ENCODE measurements at places on chromosomes 11 and 22.

DNA sequence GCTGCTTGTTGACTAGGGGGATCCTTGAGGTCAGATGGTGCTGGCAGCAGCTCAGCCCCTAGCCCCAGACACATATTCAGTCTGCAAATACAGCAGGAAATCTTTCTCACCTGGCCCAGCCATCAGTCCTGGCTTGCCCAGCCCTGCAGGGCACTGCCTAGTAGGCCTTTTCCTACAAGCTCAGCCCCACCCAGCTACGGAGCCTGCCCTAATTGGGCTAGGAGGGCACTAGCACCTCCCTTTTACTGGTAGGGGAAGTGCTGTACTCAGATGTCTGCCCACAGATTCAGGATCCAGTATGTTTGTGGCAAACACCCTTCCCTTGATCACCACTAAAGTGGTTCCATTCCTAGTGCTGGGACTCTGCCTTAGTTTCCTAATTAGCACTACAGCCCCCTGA is 257.1 kb upstream of the CADM1 start:
- DNase-seq, result peak; percentile 12

GRCh38 chr11:2306452-2306823 is 4.6 kb downstream of the TSPAN32 start:
- DNase-seq, result no peak

DNA sequence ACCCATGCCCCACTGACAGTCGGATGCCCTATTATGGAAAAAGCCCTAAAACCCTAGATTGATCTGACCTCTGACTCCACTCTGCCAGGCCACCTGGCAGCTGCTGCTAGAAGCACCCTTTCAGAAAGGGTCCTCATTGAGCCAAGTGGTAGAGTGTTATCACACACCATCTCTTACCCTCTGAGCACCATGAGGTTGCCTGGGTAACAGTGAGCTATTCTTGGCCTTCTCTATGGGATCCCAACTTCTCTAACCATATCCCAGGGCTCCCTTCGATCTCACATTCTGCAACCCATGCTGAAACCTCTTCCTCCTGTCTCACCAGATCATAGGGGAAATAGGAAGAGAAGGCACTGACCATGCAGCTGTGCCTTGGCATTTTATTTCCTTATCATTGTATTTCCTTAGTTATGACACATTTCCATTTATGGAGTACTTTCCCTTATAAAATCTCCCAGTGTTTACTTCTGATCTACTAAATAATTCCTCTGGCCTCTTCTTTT is 52.7 kb downstream of the MPPED2 start:
- DNase-seq, result no peak

DNA sequence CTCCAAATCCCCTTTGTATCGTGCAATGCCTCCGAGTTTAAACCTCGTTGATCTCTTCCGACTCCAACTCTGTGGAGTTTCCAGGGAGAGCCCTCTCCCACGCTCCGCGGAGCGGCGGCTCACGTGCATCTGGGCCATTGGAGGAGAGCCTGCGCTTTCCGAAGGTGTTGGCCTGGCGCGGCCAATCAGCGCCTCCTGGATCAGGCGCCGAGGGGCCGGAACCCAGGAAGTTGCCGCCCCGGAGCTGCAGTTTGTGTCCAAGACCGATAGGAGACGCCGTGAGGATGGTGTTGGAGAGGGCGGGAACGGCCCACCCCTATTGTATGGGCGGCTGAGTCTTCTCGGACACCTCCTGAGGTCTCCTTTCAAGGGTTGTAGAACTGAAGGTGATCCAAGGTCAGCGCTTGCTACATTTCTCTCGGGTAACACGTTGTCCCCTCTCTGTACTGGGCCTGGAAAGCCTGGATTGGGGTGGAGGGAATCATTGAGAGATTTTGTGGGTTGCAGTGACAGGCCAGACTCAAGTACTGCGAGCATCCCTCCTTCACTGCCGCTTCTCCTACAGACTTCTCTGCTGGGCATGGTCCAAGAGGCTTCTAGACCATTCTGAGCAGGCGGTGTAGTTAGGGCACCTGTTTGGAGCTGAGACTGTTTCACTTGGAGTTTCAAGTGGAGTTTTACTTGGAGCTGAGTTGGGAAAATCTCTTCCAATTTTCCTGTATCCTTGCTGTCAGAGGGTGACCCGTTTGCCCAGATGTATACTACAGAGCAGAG is 1.7 kb downstream of the ADAMTS15 start:
- DNase-seq, result no peak

GRCh38 chr11:81007046-81007445 is 1566.2 kb upstream of the TENM4 start:
- DNase-seq, result no peak

- DNase-seq, result no peak
Observed at GRCh38 chr22:35938226-35938625, 90.4 kb downstream of the RBFOX2 start.

Data from neuronal stem cell (in vitro differentiated cells).